Activated CD8-positive, alpha-beta T cell treated with anti-CD3 and anti-CD28 coated beads, Interleukin-2, amount 10 ng/mL, durations not matched to agents 7 days and 5 days (primary cell): ENCODE measurements at places on chromosomes 6 and 20.

- DNase-seq = no peak
These were observed 50.0 kb upstream of the SLC22A23 start for GRCh38 chr6:3506751-3507383.

- peak; percentile 82 for DNase-seq
These were observed 8.1 kb downstream of the NEDD9 start for GRCh38 chr6:11224252-11224965.

DNA sequence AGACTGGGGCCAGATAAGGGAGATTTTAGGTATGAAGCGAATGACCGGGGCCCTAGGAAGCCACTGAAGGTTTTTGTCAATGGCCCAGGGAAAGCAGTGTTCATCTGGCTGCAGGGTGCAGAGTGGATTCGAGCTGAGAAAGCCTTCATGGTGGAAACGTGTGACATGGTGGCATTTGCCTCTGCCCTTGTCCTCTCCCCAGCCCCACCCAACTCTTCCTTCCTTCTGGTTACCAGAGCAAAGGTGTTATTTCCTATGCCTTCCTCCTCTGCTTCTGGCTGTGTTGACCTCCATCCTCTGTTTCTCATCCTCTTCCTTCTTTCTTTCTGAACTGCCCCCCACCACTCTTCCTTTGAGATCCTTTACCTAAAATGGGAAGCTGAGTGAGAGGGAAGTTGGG lies 195.1 kb upstream of the SUPT3H start:
- DNase-seq = peak; percentile 31

- DNase-seq = no peak
These were observed 201.1 kb downstream of the OGFRL1 start for GRCh38 chr6:71489736-71490135.

GRCh38 chr20:19701429-19701828 lies 56.6 kb upstream of the RIN2 start:
- no peak for DNase-seq

DNA sequence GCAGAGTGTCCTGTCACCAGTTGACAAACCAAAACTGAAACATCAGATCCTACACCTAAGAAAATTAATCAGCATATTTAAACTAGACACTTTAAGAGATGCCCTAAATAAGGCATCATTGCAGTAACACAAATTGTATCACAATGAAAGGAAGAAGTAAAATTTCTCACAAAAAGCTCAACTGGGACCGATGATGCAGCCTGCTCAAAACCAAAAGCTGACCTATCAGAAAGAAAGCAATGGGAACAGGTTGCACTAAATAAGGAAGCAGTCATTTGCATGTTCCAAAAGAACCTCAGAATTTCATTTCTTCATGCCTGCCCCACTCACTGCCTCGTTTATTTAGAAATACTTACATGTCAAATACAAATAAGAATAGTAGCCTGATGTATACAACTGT lies 12.1 kb downstream of the HIVEP2 start:
- DNase-seq = no peak

DNA sequence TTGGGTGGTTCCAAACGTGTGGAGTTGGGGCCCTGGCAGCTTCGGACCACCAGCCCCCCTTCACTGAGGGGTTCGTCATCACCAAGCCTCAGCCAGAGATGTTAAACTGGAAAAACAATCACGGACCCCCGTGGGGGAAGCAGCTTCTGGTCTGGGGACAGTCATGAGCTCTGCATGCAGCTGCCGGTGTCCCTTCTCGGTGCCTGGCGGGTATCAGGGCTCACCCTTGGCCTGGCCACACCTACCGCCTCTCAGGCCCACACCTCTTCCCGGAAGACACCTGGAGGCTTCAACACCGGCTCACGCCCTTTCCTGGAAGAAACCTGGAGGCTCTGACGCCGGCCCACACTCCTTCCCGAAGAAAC lies 77.8 kb upstream of the BHLHE23 start:
- no peak for DNase-seq

DNA sequence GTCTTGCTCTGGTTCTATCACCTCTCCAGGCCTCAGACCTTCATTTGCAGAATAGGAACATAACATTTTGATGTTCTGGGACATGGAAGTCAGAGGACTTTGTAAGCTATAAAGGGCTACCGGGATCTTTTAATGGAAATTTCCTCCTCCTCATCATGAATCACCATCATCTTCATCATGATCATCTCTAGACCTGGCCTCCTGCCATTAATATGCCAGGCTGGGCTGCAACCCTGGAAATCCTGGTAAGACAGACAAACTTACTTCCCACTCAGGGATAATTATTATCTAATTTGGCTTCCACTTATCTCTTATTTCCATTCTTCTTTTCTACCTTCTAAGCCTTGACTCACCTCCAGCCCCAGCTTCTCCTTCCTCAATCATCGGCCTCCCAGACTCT lies 41.0 kb upstream of the MRPS18A start:
- DNase-seq = no peak

DNA sequence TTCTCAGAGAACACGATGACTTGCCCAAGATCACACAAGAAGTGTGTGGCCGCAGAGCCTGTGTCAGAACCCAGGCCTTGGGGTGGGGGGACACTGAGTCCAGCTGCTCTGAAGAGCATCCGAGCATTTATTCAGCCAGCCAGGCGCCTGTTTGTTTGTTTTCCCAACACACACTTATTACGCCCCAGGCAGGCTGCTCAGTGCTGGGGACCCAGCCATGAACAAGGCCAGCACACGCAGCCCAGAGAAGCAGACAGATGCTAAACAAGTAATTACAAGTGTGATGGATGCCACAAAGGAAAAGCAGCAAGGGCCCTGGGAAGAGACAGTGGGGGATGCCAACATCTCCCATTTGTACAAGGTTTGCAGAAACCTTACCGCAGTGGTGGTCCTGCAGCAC lies 19.4 kb upstream of the SIRPA start:
- no peak for DNase-seq

- peak; percentile 47 for DNase-seq
These were observed 817 bp upstream of the SLCO4A1 start for GRCh38 chr20:62641321-62642050.

DNA sequence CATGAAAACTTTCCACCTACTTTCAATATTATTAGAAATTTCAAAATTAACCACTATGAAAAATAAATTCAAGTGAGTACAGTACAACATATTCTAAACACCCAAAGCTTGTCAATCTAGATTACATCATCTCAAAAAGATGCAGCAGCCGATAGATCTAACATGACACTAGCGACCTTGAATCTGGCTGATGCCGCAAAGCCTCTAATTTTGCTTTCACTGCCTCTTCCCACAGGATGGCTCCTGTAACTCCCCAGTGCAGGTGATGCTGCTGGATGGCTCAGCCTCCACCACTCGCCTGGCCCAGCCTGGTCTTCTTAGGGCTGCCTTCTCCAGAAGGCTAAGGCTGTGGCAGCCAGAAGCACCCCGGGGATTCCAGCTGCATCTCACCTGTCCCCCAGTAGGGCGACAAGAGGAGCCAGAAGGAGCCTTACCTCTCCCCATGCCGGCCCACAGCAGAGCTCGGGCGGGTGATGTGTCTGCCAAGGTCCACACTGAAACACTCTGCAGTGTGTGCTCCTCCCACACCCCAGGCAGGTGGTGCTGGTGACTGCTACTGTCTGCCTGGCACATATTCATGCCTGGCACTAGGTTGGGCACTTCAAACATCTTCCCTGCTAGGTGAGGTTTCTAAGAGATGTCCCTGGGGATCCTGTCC lies 82.1 kb downstream of the SLC23A2 start:
- no peak for DNase-seq

GRCh38 chr6:12138381-12138780 lies 126.3 kb downstream of the HIVEP1 start:
- DNase-seq = peak; percentile 79

- peak; percentile 90 for DNase-seq
These were observed 114.5 kb downstream of the SLC22A3 start for GRCh38 chr6:160462551-160463109.

DNA sequence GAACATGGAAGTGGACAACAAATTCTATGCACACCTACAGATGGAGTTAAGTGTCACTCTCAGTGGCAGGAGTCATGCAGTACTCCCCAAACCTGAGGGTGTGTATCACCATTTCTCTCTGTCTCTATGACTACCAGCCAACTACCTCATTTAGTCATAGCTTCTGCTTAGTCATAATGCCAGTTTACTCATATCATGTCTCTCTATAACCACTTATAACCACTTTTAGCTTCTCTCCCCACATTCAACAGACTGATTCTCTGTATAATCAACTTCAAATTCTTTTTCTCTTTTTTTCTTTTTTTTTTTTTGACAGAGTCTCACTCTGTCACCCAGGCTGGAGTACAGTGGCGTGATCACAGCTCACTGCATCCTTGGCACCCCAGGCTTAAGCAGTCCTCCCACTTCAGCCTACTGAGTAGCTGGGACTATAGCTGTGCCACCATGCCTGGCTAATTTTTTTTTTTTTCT lies 13.8 kb upstream of the GTF3C6 start:
- DNase-seq = peak; percentile 52

- no peak for DNase-seq
These were observed 168.2 kb downstream of the AKAP7 start for GRCh38 chr6:131303338-131303930.

- DNase-seq = no peak
These were observed 603 bp downstream of the TASP1 start for GRCh38 chr20:13638162-13638495.

DNA sequence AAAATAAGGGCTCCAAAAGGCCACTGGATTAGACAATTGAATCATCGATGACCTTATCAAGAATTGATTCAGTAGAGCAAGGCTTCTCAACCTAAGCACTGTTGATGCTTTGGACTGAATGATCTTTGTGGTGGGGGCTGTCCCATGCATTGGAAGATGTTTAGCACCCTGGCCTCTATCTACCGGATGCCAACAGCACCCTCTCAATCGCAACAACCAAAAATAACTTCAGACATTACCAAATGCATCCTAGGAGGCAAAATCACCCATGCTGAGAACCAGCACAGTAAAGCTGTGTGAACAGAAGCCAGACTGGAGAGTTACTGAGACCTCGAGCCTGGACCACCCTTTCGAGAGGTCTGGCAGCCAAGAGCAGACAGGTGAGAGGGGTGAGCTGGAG lies 67.5 kb downstream of the TBC1D7 start:
- no peak for DNase-seq

GRCh38 chr6:6927521-6928361 lies 180.0 kb upstream of the RREB1 start:
- DNase-seq = no peak

DNA sequence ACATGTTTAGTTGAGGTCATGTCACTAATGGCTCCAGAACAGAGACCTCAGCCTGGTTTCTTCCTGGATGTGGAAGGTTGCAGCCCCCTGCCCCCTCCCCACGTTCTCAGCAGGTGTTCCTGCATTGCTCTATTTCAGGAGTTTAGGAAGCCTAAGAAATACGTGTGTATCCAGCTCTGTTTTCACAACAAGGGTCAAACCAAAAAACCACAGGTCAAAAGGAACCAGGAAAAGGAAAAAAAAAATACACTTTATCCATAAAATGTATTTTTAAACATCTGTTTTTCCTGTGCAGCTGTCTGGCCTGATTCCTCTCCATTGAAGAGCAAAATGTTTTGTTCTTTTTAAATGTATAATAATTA lies 107.9 kb upstream of the PLEKHG1 start:
- DNase-seq = no peak

GRCh38 chr6:30490026-30490876 lies 942 bp downstream of the HLA-E start:
- peak; percentile 89 for DNase-seq

DNA sequence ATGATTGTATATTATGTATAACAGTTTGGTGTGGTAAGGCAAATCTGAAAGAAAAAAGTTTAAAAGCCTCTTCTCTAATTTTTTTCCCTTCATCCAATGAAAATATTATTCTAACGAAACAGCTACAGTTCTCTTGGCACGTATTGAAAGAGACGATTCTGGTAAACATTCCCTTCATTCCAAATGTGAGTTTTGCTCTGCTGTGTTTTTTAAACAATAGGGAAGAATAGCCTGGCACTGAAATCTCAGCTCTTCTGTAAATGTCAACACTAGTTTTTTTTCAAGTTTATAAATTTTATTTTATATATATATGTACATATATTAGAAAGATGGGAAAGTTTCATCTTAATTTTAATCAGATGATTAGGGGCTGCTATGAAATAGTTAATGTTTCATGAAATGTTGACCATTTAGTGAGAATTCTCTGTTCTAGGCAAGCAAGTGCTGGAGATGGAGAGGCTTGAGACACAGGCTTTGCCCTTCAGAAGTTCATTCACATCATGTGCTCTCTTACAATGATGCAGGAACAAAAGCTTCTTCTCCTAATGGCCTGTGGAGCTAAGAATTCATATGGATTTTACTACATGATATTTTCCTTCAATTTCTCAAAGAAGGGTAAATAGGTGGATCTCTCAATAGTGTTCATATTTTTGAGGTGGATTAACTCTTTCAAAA lies 4.1 kb downstream of the PAQR8 start:
- DNase-seq = no peak

DNA sequence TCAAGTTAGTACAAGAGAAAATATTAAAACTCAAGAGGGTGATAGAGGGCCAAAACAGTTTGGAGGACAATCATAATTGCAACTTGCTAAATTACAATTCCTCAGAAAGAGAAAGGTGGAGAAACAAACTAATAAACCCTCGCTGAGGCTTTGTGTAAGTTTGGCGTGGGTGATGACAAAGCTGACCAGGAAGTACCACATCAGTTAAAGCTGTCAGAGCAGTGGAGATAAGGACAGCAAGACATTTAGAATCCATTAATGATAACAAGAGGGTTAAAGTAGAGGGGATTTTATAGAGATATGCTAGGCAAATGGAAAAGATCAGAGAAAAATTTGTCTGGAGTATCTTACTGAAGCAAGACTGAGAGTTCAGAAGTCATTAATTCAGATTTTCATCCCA lies 334.4 kb downstream of the TFAP2B start:
- DNase-seq = no peak

- no peak for DNase-seq
These were observed 906 bp upstream of the COL12A1 start for GRCh38 chr6:75206576-75207342.

GRCh38 chr6:153927867-153928266 lies 111.2 kb upstream of the OPRM1 start:
- DNase-seq = no peak

- no peak for DNase-seq
These were observed 1272.1 kb upstream of the ADGRB3 start for GRCh38 chr6:67362976-67363375.

DNA sequence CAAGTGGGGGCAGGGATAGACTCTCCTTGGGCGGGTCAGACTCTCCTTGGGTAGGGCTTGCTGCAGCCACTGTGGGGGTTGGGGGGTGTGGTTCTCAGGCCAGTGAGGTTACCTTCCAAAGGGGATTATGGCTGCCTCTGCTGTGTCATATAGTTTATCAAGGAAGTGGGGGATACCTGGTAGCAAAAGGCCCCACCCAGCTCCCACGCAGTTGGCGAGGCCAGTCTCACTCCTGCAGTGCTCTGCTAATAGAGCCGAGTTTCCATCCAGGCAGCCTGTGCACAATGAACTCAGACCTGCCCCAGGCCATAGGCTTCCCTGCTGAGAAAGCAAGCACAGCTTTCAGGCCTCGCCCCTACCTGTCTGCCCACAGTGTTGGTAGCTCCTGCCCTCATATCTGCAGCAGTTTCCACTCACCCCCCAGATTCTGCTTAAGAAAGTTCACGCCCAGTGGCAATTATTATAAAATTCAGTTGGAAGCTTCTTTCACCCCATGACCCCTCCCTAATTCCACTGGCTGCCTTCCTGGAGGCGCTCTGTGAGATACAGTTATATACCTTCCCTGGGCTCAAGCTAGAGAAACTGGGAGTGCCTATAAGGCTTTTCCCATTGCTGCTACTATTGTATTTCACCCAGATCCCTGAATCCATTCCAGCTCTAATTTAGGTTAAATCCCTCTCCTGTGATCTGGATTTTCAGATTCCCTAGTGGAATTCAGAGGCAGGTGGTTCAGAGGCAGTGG lies 56.1 kb downstream of the HDDC2 start:
- no peak for DNase-seq

GRCh38 chr20:38873050-38873581 lies 53.1 kb upstream of the FAM83D start:
- DNase-seq = peak; percentile 84
